ENCODE measurements at places on chromosomes 3 and 15. TPM values are rescaled to one million over a fixed set of nuclear protein-coding genes. Genes with fewer than 3 reads are reported as not detected.

- H3K27me3 ChIP-seq, result no peaks in the 10 kb centered on the region
- H3K36me3 ChIP-seq, result no peaks in the 10 kb centered on the region
- H3K4me3 ChIP-seq, result no peak overlapping the region
- no peaks in the 10 kb centered on the region for H3K4me1 ChIP-seq
Observed at GRCh38 chr15:100788418-100789105, 91.1 kb upstream of the ALDH1A3 start.

DNA sequence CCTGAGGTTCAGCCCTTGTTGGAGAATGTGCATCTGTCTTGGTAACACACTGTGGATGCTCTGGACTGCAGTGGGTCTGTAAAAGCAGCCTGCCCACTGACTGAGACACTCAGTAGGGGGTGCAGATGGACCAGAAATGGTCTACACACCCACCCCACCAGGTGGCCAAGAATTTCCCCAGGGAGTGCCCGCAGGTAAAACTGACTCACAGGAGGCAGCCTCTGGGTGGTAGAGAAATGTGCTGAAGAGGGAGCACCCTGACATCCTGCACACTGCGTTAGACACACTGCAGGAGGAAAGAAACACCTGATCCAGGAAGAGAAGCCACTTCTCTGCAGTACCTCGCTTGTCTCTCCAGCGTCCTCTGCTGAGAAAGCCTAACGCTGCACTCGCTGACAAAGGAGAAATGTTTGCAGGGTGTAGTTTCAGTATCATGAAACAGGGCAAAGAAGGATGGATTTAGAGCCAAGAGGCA, 109.5 kb upstream of the ABHD17C start:
- no peak for DNase-seq
- H3K27me3 ChIP-seq, result no peaks in the 10 kb centered on the region
- no peaks in the 10 kb centered on the region for H3K36me3 ChIP-seq
- no peak overlapping the region for H3K4me3 ChIP-seq

DNA sequence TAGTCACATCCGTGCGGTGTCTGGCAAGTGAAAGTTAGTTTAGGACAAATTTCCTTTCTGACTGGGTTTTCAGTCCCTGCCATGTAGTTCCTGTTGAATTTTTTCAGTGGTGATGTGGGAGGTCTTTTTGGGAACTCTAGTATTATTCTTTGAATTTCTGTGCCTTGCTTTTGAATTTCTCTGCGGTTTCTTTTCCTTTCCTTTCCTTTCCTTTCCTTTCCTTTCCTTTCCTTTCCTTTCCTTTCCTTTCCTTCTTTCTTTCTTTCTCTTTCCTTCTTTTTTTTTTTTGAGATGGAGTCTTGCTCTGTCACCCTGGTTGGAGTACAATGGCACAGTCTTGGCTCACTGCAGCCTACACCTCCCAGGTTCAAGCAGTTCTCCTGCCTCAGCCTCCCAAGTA, 88.2 kb downstream of the CGNL1 start:
- peaks cover 2% of the 10 kb centered on the region for H3K4me1 ChIP-seq
- DNase-seq, result no peak
- no peaks in the 10 kb centered on the region for H3K27me3 ChIP-seq
- no peak overlapping the region for H3K27ac ChIP-seq
- H3K36me3 ChIP-seq, result peaks cover 20% of the 10 kb centered on the region

GRCh38 chr15:39782441-39783138, at the start of gene FSIP1:
TSS of gene FSIP1 (minus strand) at chr15:39782841. CDS start at chr15:39776524, 6,317 bp downstream.
- H3K27me3 ChIP-seq, result no peaks in the 10 kb centered on the region
- H3K4me3 ChIP-seq, result peak within 1 kb of the TSS; percentile 99
- peak; percentile 98 for DNase-seq
- peaks cover 9% of the 10 kb centered on the region for H3K4me1 ChIP-seq
- H3K27ac ChIP-seq, result peak within 1 kb of the TSS; percentile 77

- no peaks in the 10 kb centered on the region for H3K36me3 ChIP-seq
- DNase-seq, result no peak
- H3K4me1 ChIP-seq, result peaks cover 4% of the 10 kb centered on the region
- H3K4me3 ChIP-seq, result no peak overlapping the region
- H3K27me3 ChIP-seq, result no peaks in the 10 kb centered on the region
Observed at GRCh38 chr3:120418446-120418845, 32.3 kb downstream of the FSTL1 start.

GRCh38 chr3:141537856-141538255, 51.0 kb downstream of the RASA2 start:
- H3K27me3 ChIP-seq, result no peaks in the 10 kb centered on the region
- H3K36me3 ChIP-seq, result no peaks in the 10 kb centered on the region
- H3K4me1 ChIP-seq, result no peaks in the 10 kb centered on the region
- H3K27ac ChIP-seq, result no peak overlapping the region
- no peak for DNase-seq
- H3K4me3 ChIP-seq, result no peak overlapping the region

GRCh38 chr3:167830007-167830406, 94.5 kb downstream of the SERPINI1 start:
- H3K27me3 ChIP-seq, result no peaks in the 10 kb centered on the region
- H3K27ac ChIP-seq, result no peak overlapping the region
- no peak overlapping the region for H3K4me3 ChIP-seq
- no peaks in the 10 kb centered on the region for H3K4me1 ChIP-seq
- DNase-seq, result no peak

DNA sequence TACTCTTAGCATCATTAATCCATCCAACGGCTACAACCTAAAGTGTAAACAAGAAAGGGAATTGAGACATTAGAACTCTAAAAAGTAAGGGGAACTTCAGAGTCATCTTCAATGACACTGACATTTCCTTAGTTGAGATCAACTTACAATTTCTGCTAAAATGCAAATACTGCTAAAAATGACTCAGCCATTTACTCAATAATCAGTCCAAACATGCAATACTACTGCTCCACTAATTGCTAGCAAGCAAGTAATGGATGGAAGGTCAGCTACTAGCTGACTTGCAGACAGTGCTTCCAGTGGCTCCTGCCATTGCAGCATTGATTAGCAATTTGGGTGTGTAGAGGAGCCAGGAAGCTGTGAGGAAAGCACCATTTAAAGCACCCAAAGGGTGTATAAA, 28.4 kb downstream of the CD200R1L start:
- no peak overlapping the region for H3K4me3 ChIP-seq
- no peaks in the 10 kb centered on the region for H3K27me3 ChIP-seq
- no peaks in the 10 kb centered on the region for H3K36me3 ChIP-seq
- H3K27ac ChIP-seq, result no peak overlapping the region
- H3K4me1 ChIP-seq, result no peaks in the 10 kb centered on the region

GRCh38 chr15:27045796-27046195, 74.8 kb downstream of the GABRG3 start:
- no peak overlapping the region for H3K4me3 ChIP-seq
- DNase-seq, result no peak
- no peak overlapping the region for H3K27ac ChIP-seq
- no peaks in the 10 kb centered on the region for H3K36me3 ChIP-seq
- no peaks in the 10 kb centered on the region for H3K4me1 ChIP-seq
- H3K27me3 ChIP-seq, result no peaks in the 10 kb centered on the region

Gene TMC3
- not detected for total RNA-seq

Gene GXYLT2
- total RNA-seq, result 3.8 TPM

Gene LAMB2
- total RNA-seq, result 444 TPM
